Chondrocyte (in vitro differentiated cells): ENCODE measurements at places on chromosomes 6 and 20.

DNA sequence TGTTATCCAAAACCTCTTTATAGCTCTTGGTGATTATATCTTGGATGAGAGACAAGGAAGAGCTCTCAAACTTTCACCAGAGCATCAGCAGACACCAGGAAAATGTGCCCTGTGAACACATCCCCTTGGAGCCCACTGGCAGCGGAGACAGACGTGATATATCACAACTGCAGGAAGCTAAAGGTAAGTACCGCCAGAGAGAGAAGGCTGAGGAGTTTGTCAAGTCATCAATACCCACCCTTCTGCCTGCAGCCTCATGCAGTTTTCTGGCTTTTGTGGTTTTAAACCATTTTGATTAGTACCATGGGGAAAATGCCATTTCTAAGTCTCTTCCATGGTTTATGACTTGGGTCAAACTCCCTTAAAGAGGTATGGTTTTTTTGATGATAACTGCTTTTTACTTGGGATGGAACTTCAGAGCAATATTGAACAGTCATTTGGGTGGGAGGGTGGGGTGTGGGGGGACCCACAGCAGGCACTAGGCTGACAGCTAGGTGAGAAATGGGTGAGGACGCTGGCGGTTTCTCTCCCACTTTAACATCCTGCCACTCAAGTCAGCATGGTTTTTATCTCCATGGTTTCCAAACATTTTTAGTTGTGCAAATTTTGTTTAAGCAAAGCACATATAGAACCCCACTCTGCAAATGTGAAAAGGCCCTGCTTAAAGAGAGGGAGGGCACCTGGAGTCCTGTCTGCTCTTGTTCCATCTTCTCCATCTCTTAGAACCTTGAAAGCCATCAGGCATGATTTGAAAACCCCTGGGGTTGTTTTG is 108.4 kb downstream of the SCML4 start:
- no peak for DNase-seq

DNA sequence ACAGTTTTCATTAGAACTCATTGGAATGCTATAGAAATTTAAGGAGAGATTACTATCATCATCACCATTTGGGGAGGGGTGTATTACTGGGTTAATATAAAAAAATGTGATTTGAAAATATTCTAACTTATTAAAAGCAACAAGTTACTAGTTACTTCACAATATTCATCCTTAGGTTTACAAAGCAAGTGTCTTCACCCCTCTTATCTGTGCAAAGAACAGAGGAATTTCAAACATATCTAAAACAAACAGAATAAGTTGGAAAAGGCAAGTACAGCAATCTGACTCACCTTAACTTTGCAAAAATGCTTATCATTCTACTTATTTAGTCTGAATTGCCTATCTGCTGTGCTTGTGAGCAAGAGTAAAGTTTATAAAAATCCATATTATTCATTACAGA is 32.9 kb downstream of the DCBLD1 start:
- DNase-seq: no peak

DNA sequence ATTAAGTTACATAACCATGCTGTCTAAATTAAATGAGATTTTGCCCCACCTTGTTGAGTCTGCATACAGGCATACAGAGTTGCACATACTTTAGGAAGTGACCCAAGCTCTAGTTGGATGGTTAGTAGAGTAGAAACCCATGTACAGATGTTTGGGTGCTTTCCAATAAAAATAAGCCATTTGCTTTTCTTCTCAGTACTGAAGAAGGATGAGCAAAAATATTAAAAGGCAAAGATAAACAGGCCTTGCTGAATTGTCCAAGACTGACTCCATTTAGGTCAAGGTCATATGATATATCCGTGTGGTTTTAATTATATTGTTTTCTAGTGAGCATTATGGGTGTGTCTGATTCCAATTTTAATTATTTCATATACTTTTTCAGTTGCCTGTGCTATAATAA is 589.4 kb downstream of the RFPL4B start:
- DNase-seq: no peak

- no peak for DNase-seq
These were observed 4.5 kb downstream of the HSPA1A start for GRCh38 chr6:31819871-31820299.

- no peak for DNase-seq
These were observed 102.5 kb upstream of the BEND6 start for GRCh38 chr6:56852260-56853010.
